ENCODE measurements at places on chromosomes 5 and 9.

DNA sequence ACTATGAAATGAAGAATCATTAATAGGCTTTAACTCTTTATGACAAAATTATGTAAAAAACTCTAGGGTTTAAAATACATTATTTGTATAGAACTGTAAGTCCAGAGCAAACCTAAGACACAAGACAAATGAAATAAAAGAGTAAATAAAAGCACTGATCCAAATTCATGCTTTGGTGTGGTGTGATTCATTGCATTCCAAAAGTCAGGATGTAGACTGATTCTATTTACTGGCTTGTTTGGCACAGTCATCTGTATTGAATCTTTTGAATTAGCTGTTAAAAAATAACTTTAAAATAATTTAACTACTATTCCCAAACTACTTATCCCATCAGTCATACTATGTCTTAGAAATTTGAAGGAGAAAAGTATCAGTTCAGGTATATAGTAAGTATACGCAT is 31.1 kb downstream of the IL4 start:
- no peak for DNase-seq

DNA sequence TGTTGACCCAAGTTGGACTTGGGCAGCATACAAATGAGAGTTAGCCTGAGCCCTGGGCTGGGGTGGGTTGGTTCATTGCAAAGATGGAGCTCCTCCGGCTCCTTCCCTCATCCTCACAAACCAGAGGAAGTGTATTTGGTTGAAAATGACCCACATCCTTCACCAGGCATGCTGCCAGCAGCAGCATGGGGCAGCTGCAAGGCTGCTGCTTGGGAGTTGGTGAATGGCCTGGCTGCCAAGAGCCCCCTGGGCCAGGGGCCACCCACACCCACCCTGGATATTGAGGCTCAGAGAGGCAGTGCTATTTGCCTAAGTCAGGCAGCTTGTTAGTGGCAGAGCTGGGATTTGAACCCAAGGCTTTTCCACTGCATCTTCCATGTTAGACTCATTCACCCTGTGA is 29.5 kb downstream of the PPARGC1B start:
- no peak for DNase-seq

DNA sequence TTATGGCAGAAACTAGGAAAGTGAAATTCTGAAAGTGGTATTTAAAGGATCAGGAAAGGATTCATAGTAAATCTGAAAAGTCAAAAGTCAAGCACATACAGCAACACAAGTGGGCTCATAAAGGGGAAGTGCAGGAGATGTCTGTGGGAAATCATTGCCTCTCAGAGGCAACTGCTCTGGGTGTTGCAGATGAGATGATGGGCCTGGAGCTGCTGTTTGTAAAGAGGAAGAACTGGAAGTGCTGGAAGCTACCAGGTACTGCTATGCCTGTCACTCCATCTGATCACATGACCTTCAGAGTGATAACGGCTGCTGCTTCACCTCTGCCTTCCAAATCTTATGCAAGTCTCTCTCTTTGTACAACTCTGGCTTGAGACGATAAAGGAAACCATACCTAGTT is 55.9 kb downstream of the ADRB2 start:
- no peak for DNase-seq

- DNase-seq: no peak
Observed at GRCh38 chr9:134537951-134538641, 103.5 kb upstream of the COL5A1 start.

GRCh38 chr5:53368516-53368915 is 111.9 kb upstream of the FST start:
- DNase-seq: no peak

- no peak for DNase-seq
Observed at GRCh38 chr5:172178991-172179989, 8.7 kb downstream of the STK10 start.

DNA sequence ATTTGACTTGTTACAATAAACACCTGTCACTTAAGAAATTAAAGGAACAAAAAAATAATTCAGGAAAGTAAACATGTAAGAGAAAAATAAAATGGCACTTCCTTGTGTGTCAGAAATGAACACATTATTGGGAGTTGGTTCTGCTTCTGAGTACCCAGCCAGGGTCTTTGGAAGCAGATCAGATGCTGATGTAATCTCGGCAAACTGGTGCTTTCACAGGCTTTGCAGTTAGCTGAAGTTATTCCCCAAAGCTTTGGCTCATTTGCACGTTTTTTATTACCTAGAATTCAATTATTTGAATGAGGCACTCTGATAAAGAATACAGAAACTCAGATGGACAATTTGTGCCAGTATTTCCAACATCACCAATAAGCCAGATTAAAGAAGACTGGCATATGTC is 10.9 kb downstream of the CDH18 start:
- no peak for DNase-seq

DNA sequence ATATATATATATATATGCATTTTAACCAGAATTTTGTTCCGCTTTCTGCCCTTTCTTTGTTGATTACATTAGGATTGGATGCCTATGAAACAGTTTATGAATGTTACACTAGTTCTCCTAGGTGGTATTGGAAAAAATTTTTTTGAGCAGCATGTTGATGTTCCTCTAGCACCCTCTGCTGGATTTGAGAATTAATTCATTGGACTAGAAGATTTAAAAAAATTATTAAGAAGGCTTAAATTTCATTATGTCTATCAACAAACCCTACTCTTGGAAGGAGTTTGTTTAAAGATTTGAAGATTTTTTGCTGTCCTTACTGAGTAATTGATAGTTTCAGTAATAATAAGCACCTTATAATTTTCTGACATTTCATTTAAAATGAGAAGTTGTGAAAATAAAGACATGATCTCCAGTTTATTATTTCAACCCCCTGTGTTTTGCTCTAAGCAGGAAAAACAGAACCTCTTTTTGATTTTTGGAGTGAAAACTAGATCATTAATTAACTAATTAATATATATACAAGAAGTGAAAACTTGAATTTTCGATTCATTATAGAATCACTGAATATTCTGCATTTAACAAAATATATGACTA is 89.6 kb downstream of the CCDC171 start:
- peak; percentile 33 for DNase-seq

- DNase-seq: no peak
Observed at GRCh38 chr9:122822938-122823337, 5.5 kb downstream of the PDCL start.

- DNase-seq: no peak
Observed at GRCh38 chr5:146213210-146213826, 9.9 kb downstream of the RBM27 start.

GRCh38 chr5:131550606-131551005 is 84.4 kb downstream of the RAPGEF6 start:
- DNase-seq: no peak

DNA sequence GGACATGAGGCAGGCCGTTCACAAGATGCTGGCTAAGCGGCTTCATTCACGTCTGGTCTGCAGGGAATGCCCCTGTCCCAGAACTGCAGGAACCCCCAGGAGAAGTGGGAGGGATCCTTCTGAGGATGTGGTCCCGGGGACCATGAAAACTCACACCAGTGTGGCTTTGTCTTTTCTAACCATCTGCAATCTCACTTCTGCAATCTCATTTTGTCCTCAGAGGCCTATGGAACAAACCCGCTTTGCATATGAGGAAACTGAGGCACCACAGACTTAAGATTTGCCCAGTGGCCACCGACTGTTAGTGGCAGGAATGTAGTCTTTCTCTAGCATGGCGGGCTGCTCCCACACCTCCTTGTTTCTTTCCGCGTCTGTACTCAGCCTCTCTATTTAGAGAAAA is 6.9 kb downstream of the CXCL14 start:
- DNase-seq: no peak

DNA sequence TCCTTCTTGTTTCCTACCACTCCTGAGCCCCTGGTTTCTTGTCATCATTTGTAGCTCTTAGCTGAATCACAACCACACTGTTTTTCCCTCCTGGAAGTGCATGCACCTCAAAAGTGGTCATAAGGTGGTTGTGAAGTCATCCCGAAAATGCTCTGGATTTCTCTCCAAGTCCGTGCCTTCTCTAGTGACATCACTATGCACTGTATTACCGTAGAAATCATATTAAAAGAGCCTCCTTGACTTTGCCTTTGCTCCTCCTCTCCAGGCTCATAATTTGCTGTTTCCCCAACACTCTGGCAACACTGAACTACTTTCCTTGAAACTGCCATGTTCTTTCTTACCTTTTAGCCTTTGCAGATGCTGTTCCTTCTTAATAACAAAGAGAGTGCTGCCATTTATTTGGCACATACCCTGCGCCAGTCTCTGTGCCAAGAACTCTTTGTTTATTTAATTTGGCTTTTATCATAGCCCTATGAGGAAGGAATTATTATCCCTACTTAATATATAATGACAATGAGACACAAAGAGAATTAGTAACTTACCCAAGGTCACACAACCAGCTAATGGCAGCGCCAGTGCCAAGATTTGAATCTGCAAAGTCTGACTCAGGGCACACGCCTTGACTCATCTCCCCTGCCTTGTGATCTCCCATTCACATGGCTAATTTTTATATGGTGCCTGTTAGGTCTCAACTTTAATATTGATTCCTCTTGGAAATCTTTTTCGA is 115.4 kb downstream of the KIF4B start:
- DNase-seq: no peak

GRCh38 chr9:4984171-4984620 is 876 bp upstream of the JAK2 start:
- DNase-seq: no peak

All from SK-N-SH (cell line).